Hepatocyte (in vitro differentiated cells): ENCODE measurements at places on chromosomes 4 and X. TPM values are rescaled to one million over a fixed set of nuclear protein-coding genes. Genes with fewer than 3 reads are reported as not detected.
A peak's percentile ranks its signal among the peaks of the same experiment; 100 is the strongest.

- DNase-seq, result no peak
These were observed 722.8 kb downstream of the TRAM1L1 start for GRCh38 chr4:116362583-116362982.

GRCh38 chr4:187422655-187423054 lies 572.9 kb upstream of the ZFP42 start:
- no peak for DNase-seq

The SPANXN3 gene
- 0.52 and 0.60 TPM in 2 replicates for total RNA-seq

The HAND2 gene
- total RNA-seq, result 67.9 and 69.7 TPM in 2 replicates

The ITM2A gene
- 13.2 and 20.0 TPM in 2 replicates for total RNA-seq

GRCh38 chr4:111930659-111931058 lies 214.6 kb upstream of the FAM241A start:
- DNase-seq, result no peak

GRCh38 chr4:115028682-115029410 lies 84.6 kb downstream of the NDST4 start:
- no peak for DNase-seq

- DNase-seq, result no peak
These were observed 428.9 kb upstream of the GNPDA2 start for GRCh38 chr4:45155081-45155777.

GRCh38 chr4:167614866-167615265 lies 380.6 kb upstream of the SPOCK3 start:
- DNase-seq, result peak; percentile 12

The MAN2B2 gene
- 21.1 and 22.2 TPM in 2 replicates for total RNA-seq

DNA sequence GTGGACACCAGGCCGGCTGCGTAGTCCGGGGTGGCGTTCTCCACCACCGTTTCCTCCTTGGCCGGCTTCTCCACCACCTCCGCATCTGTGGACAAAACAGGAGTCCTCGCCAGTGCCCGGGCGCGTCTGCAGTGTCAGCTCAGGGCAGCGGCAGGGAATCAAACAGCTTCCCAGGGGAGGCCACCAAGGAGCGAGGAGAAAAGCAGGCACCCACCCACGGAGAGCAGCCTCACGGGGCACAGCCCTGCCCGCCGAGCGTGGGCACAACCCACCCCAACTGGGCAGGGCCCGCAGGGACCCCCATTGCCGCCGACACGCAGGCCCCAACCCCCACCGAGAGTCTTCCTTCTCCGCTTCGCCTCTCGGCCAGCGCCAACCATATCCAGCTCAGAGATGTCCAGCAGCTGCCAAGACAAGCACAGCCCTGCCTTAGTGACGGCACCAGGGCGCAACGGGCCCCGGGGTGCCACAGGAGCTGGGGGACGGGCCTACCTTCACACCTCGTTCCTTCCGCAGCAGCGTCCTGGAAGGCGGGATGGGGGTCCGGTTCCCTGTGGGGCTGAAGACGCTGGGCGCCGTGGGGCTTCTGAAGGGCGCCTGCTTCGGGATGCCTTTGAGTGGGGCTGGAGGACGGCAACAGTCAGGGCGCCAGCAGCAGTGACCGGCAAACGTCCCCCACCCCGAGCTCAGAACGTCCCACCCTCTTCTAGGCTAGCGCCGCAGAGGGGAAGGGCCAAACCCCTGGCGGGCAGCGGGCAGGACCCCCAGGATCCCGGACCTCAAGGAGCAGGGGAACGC lies 22.8 kb downstream of the NELFA start:
- no peak for DNase-seq

The PCSK1N gene
- 39.0 and 45.8 TPM in 2 replicates for total RNA-seq

DNA sequence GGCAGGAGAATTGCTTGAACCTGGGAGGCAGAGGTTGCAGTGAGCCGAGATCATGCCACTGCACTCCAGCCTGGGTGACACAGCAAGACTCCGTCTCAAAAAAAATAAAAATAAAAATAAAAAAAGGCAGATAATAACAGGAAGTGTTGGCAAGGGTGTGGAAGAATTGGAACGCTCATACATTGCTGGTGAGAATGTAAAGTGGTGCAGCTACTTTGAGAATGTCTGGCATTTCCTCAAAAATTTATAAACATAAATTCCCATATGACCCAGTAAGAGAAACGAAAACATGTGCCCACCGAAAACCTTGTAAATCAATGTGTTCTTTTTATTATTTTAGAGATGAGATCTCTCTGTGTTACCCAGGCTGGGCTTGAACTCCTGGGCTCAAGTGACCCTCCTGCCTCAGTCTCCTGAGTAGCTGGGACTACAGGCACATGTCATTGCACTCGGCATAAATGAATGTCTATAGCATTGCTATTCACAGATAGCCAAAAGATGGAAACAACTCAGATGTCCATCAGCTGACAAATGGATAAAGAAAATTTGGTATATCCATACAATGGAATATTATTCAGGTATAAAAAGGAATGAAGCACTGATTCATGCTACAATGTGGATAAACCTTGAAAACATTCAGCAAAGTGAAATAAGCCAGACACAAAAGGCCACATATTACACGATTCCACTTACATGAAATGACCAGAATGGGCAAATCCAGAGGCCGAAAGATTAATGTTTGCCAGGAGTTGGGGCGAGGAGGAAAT lies 63.7 kb upstream of the PLAC1 start:
- DNase-seq, result no peak

DNA sequence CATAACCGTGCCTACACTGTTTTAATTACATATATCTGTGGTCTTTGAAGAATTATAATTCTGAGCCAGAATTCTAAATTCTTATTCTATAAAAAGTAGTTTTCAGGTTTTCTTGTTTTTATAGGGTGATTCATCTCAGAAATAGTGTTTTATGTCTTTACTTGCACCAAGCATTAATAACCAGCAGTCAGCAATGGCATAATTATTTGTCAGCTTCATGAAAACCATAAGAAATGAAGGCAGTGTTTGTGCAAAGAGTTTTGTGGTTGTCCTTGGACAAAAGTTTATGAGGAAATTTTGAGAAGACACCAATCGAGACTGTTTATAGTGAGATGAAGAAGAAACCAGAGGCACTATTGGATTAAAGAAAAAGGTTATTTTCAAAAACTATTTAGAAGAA lies 37.2 kb downstream of the EDNRA start:
- no peak for DNase-seq

The DCAF4L1 gene
- 0.04 and 0.10 TPM in 2 replicates for total RNA-seq

DNA sequence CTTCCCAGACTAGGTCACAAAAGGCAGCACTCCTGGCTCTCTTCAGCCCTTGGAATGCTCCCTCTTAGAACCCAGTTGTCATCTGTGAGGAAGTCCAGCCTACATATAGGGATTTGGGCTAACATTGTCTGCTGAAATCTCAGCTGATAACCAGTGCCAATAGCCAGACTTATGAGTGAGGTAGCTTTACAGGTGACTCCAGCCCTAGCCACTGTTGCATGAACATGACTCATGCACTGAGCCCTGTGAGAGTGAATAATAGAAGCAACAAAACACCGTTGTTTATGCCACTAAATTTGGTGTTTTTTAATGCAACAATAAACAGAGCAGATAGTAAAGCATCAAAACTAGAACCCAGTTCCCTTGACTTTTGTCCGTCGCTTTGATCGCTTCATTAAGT lies 433.2 kb downstream of the STIM2 start:
- no peak for DNase-seq

DNA sequence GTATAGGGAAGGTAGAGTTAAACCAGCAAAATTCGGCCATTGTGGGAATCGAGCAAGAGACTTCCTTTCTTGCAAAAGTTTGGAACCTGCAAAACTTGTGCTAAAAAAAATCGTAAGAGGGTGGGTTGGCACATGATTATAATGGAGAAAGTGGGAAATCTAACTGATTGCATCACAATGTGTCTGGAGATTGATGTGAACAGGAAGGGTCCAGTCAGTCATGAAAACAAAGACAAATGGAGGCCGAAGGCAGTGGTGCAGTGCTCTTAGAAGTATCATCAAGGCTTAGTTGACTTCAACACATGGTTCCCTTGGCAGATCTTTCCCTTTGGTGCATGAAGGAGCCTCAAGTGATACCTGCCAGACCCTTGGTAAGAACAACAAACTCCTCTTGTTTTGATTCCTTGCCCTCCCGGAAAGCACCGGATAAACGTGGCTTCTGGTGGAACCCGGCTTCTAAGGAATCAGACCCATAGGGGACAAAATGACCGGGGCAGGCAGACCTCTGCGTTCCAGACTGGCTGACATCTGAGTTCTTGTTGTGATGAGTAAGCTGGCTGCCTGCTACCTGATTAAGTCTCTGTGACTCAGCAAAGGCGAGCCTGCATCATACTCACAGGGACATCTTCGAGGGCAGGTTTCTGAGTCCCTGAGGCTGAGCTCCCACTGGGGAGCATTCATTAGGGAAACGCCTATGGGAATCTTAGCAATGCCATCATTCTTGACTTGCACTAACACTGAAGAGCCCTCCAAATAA lies 87.7 kb upstream of the MAP3K15 start:
- no peak for DNase-seq

DNA sequence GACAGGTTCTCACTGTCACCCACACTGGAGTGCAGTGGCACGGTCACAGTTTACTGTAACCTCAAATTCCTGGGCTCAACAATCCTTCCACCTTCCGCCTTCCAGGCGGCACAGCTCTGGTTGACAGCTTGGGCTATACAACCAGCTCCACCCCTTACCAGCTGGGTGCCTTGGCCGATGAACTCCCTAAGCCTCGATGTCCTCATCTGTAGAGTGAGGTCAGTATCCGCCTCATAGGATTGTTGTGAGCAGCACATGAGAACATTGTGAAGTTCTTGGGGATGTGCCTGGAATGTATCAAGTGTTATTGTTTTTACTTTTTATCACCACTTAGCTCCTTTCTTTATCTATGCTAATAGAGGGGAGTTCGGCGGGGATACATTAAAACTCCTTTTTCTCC lies 23.3 kb downstream of the UCHL1 start:
- no peak for DNase-seq

GRCh38 chr4:158581161-158581560 lies 59.5 kb downstream of the RXFP1 start:
- no peak for DNase-seq
